ENCODE measurements at places on chromosomes 2 and 18.

- no peaks in the 10 kb centered on the region for H3K27me3 ChIP-seq
- peak; percentile 40 for DNase-seq
- peaks cover under 1% of the 10 kb centered on the region for H3K4me1 ChIP-seq
- H3K4me3 ChIP-seq = no peak overlapping the region
- H3K27ac ChIP-seq = no peak overlapping the region
Measured at GRCh38 chr2:120204022-120204405, 19.2 kb downstream of the TMEM185B start.

- H3K27ac ChIP-seq = no peak overlapping the region
- H3K4me3 ChIP-seq = no peak overlapping the region
- no peaks in the 10 kb centered on the region for H3K36me3 ChIP-seq
- H3K4me1 ChIP-seq = no peaks in the 10 kb centered on the region
Measured at GRCh38 chr2:167579826-167580225, 667.6 kb downstream of the STK39 start.

DNA sequence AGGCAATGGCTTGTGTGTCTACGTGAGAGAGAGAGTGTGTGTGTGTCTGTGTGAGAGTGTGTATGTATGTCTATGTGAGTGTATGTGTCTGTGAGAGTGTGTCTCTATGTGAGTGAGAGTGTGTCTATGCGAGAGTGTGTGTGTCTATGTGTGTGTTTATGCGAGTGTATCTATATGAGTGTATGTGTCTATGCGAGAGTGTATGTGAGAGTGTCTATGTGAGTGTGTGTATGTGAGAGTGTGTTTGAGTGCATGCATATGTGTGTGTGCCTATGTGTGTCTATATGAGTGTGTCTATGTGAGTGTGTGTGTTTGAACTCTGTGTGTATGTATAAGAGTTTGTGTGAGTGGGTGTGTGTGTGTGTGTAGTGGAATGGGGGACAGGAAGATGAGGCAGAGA lies 9.8 kb upstream of the GNLY start:
- H3K36me3 ChIP-seq = no peaks in the 10 kb centered on the region
- DNase-seq = no peak
- H3K4me1 ChIP-seq = peaks cover 17% of the 10 kb centered on the region
- peaks cover 10% of the 10 kb centered on the region for H3K27me3 ChIP-seq
- no peak overlapping the region for H3K4me3 ChIP-seq

DNA sequence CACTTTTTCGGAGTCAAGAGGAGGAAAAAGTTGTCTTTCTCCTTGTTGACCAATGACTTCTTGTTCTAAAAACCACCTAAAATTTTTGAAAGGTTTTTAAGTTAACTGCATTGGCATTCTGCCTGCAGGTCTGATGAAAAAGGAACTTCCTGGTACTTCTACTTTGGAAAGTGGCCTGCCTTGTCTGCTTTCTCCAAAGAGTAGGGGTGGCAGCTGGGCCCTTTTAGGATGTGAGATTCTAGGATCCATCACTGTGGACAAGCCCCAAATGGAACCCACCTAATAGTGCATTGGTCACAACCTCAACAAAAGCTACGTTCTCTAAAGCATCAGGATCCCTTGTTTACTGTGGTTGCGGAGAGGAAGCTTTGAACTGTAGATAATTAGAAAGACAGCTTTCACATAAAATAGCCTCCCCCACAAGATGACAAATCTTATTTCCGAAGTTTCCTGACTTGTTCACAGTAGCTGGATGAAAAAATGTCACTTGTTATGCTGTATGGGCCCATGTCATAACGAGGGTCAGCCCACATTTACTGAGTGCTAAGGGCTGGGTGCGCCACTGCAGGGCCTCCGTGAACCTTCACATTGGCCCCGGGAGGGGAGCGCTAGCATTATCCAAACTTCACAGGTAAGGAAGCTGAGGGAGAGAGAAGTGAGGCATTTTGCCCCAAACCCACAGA lies 17.4 kb downstream of the ASPRV1 start:
- H3K4me1 ChIP-seq = peaks cover 40% of the 10 kb centered on the region
- H3K36me3 ChIP-seq = peaks cover 31% of the 10 kb centered on the region
- H3K4me3 ChIP-seq = no peak overlapping the region
- no peak for DNase-seq
- no peaks in the 10 kb centered on the region for H3K27me3 ChIP-seq

DNA sequence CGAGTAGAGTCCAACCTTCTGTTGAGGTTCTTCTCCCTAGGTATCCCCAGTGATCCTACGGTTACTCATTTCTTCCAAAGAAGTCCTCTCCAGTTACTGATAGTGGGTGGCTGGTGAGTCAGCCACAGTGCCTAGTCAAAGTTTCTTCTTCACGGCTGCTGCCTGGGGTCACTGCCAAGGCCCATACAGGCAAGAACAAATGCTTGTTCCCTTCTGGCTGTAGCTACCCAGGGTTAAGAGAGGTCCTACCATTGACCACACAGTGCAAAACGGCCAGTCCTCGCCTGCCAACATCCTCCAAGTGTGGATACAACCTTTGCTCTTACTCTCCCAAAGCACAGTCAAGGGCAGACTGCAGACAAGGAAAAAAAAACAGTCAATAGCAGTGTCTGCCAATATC lies 2.9 kb upstream of the PTPN4 start:
- peak overlapping the region; percentile 11 for H3K27ac ChIP-seq
- H3K4me3 ChIP-seq = no peak overlapping the region
- peaks cover 29% of the 10 kb centered on the region for H3K4me1 ChIP-seq
- no peaks in the 10 kb centered on the region for H3K36me3 ChIP-seq

DNA sequence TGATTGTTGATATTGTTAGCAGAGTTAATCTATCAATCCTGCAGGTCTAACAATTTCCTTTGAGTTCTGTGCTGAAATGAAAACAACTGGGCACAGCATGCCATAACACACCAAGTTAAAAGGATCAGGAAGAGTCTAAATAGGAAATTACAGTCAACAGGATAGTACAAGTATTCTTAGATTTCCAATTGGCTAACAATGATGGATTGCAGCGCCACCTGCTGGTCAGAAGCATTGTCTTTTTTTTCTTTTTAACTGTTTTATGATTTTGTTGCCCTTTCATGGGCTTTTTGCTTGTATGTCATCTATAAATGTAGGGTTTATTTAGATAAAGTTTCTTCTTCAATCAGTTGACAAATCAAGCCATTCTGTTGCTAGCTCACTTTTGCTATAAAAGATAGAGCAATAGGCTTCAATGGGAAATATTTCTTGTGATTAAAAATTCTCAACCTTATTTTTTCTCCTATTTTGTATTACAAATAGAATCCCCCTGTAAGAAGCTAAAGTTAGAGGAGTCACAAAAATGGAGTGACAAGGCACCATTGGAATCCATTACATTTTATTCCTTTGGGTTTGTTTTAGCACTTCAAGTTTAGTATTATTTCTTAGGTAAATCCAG lies 40.8 kb upstream of the RPRM start:
- no peak overlapping the region for H3K4me3 ChIP-seq
- no peaks in the 10 kb centered on the region for H3K27me3 ChIP-seq
- no peak overlapping the region for H3K27ac ChIP-seq
- no peaks in the 10 kb centered on the region for H3K4me1 ChIP-seq
- no peaks in the 10 kb centered on the region for H3K36me3 ChIP-seq
- peak; percentile 83 for DNase-seq

GRCh38 chr2:45696708-45697107 lies 45.2 kb downstream of the PRKCE start:
- no peak overlapping the region for H3K27ac ChIP-seq
- no peaks in the 10 kb centered on the region for H3K36me3 ChIP-seq
- no peak for DNase-seq
- H3K4me1 ChIP-seq = peaks cover 6% of the 10 kb centered on the region
- H3K4me3 ChIP-seq = no peak overlapping the region

DNA sequence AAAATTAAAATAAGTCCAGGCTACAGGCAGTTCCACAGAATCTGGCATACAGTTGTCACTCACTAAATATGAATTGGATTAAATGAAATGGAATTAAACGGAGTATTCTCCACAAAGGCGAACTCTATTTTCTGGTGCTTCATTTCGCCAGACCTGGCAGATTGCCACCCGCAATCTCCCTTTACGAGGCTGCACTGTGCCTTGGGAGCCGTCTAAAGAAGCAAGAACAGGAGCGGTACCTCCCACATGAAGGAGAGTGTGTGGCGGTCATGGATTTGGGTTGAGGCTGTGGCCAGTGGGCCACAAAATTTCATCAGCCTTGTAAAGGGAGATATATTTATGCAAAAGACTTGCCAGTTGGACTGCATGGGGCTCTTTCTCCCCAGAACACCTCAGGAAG lies 151.0 kb downstream of the OSR1 start:
- H3K27ac ChIP-seq = no peak overlapping the region
- no peak for DNase-seq
- H3K4me1 ChIP-seq = no peaks in the 10 kb centered on the region
- no peaks in the 10 kb centered on the region for H3K36me3 ChIP-seq
- H3K27me3 ChIP-seq = no peaks in the 10 kb centered on the region

DNA sequence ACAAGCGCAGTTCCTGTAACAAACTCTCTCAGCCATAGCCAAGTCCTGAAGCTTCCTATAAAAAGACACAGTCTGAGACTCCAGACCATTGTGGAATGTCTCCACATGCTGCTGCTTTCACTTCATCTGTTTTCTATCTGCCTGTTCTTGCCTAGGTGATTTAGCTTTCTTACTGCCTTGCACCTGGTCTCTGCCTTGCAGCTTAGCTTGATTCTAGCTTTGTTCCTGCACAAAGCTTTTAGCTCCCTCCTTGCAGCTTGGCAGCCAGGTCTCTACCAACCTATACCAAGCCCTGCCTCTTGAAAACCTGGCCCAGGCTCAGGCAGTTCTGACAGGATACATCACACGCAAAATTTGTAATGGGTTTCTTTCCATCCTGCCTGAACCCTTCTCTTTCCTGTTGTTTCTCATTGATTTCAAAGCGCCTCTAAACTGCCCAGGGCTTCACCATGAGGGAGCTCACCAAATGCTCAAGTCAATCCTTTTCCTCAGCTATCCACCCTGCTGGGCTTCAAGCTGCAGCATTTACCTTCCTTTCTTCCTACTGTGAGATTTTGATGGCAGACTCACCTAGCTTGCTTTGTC lies 941.3 kb upstream of the NXPH2 start:
- DNase-seq = no peak
- H3K4me1 ChIP-seq = no peaks in the 10 kb centered on the region
- H3K27ac ChIP-seq = no peak overlapping the region
- H3K36me3 ChIP-seq = no peaks in the 10 kb centered on the region

GRCh38 chr2:217958206-217958883 lies 44.5 kb downstream of the TNS1 start:
- no peak for DNase-seq
- H3K36me3 ChIP-seq = no peaks in the 10 kb centered on the region
- H3K27me3 ChIP-seq = no peaks in the 10 kb centered on the region

DNA sequence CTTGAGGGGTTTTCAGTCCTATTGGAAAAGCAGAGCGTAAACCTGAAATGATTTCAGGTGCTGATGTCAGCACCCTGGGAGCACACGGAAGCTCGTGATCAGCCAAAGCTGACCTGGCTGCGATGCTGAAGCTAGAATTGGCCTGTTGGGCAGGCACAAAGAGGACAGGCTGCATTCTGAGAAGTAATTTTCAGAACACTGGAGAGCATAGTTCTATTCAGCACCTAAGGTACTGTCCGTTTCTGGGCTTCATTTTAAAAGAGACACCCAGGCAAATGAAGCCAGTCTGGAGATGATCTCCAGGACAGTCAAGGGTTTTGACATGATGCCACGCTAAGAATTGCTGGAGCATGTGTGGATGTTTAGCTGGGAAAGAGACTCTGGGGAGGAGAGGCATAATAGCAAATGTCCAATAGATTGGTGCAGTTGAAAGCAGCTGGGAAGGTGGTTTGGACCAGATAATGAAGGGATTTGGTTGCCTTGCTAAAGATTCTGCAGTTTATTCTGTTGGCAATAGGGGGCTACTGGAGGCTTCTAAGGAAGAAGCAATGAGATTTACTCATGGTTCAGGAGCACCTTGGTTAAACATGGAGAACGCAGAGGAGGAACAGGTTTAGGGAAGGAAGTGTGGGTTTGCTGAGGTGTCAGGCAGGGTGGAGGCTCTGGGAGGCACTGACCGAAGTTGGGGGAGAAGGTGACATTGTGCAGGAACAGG lies 86.6 kb downstream of the ACOXL start:
- H3K27ac ChIP-seq = no peak overlapping the region
- peaks cover 2% of the 10 kb centered on the region for H3K36me3 ChIP-seq
- no peak for DNase-seq
- H3K27me3 ChIP-seq = peaks cover 51% of the 10 kb centered on the region
- no peak overlapping the region for H3K4me3 ChIP-seq

DNA sequence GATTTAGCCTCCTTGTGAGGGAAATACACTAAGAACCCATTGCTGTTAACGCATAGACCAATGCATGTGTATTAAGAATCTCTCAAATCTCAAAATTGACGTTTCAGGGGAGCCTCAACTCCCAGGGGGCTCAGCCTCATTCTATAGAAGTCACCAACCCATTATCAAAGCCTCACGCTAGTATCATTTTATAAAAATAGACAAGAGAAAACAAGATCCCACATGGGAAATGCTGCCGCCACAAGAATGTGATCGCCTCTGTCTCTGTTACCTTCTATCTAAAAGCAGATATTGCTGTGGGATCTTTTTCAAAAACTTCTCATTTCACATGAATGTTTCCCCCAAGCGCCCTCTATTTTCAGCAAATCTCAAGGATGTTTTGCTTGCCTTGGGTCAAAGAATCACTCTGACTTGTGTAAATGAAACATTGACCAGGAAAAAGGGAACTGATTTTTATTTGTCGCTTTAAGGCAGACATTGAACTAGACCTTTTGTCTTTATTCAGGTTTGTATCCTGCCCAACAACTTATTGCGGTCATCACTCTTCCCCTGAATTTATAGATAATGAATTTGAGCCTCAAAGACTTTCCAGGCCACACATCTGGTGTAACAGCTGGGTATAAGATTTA lies 679.0 kb upstream of the ID2 start:
- no peak for DNase-seq
- peaks cover 12% of the 10 kb centered on the region for H3K4me1 ChIP-seq
- H3K36me3 ChIP-seq = no peaks in the 10 kb centered on the region
- no peak overlapping the region for H3K27ac ChIP-seq
- H3K4me3 ChIP-seq = no peak overlapping the region

GRCh38 chr2:225399504-225399903 lies at the start of gene NYAP2:
Gene NYAP2, plus strand, starts transcription at chr2:225399710. Its CDS starts 9,171 bp downstream, at chr2:225408881.
- H3K36me3 ChIP-seq = no peaks in the 10 kb centered on the region
- H3K4me3 ChIP-seq = no peak within 1 kb of the TSS
- DNase-seq = no peak
- H3K27me3 ChIP-seq = peaks cover 3% of the 10 kb centered on the region
- H3K4me1 ChIP-seq = no peaks in the 10 kb centered on the region

DNA sequence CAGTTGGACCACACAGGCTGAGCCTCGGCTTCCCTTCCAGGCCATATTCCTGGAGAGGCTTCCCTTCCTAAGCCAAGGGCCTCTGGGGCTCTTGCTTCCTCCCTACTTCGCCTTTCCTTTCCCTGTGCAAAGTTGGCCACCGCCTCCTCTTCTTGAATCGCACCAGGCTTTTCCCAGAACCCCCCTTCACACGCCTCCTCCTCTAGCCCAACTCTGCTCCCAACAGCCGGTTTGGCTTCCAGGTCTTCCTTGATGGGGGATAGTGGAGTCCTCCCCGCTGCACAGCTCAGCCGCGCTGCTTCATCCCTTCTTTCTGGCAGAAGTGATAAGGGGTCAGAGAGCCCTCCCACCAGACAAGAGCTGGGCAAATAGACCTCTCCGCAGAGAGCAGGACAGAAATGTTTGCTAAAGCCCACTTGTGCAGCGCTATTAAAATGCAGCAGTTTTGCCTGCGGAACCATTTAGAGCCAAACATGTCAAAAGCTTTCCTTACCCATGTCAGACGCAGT lies 56.4 kb downstream of the SNORC start:
- H3K36me3 ChIP-seq = no peaks in the 10 kb centered on the region
- H3K4me1 ChIP-seq = peaks cover 2% of the 10 kb centered on the region
- no peak for DNase-seq
- peaks cover 51% of the 10 kb centered on the region for H3K27me3 ChIP-seq

GRCh38 chr2:84481702-84482101 lies 22.6 kb upstream of the SUCLG1 start:
- H3K4me1 ChIP-seq = peaks cover 14% of the 10 kb centered on the region
- H3K4me3 ChIP-seq = no peak overlapping the region
- peak; percentile 64 for DNase-seq
- H3K27me3 ChIP-seq = peaks cover 2% of the 10 kb centered on the region
- peak overlapping the region; percentile 16 for H3K27ac ChIP-seq
